ENCODE measurements at places on chromosomes 1 and 21.
A peak's percentile ranks its signal among the peaks of the same experiment; 100 is the strongest.

DNA sequence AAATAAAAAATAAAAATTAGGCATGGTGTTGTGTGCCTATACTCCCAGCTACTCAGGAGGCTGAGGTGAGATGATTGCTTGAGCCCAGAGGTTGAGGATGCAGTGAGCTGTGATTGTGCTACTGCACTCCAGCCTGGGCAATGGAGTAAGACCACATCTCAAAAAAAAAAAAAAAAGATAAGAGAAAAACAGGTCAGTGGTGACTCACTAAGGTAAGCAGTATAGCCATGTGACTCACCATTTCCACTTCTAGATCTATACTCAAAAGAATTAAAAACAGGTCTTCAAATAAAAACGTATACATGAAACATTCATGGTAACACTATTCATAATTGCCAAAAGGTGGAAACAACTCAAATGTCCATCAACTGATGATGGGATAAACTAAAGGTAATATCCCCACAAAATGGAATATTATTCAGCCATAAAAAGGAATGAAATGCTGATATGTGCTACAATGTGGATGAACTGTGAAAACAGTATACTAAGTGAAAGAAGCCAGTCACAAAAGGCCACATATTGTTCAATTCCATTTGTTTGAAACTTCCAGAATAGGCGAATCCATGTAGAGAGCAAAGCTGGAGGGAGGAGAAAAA lies 75.1 kb downstream of the ZNF281 start:
- DNase-seq = no peak

DNA sequence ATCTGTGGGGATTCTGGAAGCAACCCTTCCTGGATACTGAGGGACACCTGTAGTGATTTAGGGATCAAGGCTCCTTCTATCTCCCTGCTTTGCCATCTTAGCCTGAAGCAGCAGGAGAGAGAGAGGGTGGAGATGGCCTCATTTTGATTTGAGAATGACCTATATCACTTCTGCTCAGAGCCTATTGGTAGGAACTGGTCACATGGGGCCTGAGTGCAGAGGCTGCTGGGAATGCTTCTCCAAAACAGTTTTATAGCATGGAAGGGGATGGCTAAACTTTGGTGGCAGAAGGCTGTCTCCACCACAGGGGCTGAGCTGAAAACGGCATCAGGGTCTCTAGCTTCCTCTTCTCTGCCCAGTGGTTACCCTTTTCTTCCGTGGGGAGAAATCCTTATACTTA lies 105.8 kb downstream of the TBX19 start:
- DNase-seq = no peak

- DNase-seq = peak; percentile 22
Measured at GRCh38 chr1:166133276-166133841, 33.4 kb downstream of the FAM78B start.

DNA sequence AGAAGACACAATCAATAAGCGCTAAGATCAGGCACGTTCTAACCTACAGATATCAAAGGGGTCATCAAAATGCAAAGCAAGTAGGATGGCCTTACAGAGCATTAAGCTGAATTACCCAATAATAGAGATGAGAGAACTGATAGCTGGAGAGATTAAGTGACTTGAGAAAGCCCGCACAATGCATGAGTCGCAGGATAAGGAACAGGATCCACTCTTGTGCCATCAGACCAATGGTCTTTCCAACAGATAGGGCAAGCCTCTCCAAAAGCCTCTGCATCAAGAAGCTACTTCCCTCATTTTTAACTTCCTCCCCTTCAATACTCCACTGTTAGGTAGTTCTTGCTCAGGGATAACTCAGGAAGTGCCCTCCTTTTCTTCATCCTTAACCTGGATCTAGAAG lies 2.6 kb downstream of the CHML start:
- no peak for DNase-seq

DNA sequence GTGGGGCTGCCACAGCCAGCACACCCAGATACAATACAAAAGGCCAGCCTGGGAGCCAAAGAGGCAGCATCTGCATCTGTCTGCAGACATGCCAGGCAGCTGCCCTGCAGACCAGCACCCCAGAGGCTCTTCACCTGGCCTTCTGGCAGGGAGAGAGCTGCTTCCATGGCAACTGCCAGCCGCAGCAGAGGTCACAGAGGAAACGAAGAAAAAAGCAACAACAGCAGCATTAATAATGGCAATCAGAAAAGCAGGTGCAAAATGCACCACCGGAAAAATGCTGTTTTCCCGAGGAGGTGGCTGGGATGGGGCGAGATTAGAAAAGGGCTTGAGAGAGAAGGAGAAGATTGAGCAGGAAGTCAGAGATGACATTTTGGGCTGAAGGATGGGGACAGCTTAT lies 309.5 kb downstream of the PCP4 start:
- DNase-seq = no peak

DNA sequence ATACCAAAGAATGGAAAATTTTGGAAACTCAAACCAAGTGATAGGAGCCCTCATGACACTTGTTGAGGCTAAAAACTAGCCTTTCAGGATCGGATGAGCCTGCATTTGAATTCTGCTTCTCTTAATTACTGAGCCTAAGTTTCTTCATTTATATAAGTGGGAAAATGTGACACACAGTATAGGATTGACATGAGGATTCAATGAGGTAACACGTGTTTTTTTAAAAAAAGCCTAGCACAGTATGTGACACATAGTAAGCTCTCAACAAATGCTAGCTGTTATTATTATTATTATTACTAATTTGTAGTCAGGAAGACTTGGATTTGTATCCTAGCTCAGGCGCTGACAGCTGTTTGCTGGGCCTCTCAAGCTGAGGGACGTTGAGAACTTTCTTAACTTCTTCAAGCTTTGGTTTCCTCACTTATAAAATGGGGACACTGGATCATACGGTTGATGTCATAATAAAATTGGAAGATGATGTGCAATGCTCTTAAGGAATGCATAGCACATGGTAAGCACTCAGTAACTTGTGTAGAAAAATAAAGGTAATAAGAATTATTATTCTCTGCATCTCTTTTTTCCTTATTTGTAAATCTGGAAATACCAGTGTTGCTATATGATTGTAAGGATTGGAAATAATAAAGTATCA lies 55.4 kb upstream of the JUN start:
- no peak for DNase-seq

- no peak for DNase-seq
Measured at GRCh38 chr1:54875000-54875399, 12.0 kb downstream of the DHCR24 start.

DNA sequence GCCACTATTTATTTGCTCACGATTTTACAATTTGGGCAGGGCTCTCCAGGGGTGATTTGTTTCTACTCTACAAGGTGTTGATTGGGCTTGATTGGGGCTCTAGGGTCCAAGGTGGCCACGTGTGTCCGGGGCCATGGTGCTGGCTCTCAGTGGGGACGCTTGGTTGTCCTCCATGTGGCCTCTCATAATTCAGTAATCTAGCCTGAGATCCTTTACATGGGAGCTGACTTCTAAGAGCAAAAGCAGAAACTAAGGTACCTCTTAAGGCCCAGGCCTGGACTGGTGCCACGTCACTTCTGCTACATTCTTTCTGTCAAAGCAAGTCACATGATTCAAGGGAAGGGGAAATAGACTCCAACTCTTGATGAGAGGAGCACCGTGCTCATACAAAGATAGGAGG lies 8.1 kb upstream of the PSRC1 start:
- DNase-seq = no peak

DNA sequence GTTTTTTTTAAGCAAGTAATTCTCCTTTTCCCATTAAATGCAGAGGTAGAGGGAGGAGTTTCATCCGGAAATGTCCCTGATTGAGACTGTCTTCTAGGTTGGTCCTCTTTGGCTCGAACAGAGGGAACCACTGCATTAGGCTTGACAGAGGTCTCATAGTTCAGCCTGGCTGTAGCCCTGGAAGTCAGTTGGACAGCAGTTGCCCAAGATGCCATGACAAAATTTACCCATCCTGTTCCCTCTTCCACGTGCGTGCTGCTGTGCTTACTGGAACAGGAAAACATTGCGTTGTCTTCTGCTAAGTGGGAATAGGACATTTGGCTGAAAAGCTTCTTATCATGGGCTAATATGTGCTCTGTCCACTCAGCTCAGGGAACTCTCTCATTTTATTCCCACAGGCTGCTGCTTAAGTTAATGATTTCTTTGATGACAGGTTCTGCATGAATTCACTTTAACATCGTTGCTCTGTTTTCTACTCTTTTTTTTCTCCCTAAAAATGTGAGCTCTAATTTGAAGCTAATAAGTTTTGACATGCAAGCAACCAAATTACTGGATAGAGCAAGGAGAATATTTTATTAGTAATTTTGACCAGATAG lies 18.0 kb downstream of the KCNK1 start:
- DNase-seq = no peak

DNA sequence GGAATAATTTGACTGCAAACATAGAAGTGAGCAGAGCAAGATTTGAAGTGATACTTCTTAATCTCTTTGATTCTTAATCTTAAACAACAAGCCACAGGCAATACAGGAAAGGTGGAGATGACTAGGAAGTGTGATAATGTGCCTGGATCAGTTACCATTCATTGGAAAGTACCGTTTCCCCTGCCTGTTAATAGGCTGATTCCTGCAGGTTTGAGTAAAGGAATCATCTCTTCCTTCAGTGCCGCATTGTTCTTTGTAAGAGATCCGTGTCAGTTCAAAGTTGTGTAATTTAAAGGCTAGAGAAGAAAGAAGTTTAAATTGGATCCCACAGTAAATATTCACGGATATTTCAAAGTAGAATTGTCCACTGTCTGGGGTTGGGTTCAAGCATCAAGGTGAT lies 43.5 kb upstream of the BCL10 start:
- no peak for DNase-seq

GRCh38 chr1:218382261-218382660 lies 37.1 kb downstream of the TGFB2 start:
- DNase-seq = no peak

DNA sequence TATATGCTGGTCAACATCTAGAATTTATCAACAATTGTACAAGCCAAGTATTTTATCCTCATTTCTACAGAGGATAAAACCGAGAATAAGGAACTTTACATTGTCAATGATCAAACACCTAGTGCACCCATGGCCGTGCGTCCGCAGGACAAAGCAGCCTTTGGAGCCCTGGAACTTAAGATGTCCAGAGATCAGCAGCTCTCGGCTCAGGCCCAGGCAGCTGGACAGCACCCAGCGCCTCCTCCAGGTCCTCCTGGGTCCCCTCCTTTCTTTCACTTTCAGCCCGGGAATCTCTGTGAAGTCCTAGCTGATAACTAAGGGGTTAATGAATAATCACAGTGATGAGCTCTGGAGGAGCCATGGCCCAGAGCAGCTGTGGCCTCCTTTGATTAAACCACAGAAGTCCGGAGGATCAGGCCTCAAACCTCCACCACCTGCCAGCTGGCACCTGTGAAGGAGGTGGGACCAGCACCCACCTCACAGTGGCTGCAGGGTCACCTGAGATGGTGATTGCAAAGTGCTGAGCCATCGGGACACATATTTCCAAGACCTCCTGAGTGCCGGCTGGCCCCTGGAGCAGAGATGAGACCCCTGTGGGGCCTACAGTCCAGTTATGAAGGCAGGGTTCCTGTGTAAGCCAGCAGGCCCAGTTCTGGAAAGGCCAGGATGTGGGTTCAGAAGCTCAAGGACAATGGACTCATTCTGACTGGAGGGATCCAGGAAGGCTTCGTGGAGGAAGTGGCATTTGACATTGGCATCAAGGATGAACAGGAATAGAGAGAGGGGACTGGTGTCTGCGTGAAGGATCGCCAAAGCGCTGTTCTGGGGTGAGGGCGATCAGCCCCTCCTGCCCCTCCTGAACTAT lies 11.6 kb upstream of the SAMD11 start:
- DNase-seq = no peak

GRCh38 chr21:35940074-35940927 lies 120.0 kb downstream of the SETD4 start:
- peak; percentile 21 for DNase-seq

GRCh38 chr1:4022715-4023114 lies 122.6 kb upstream of the C1orf174 start:
- no peak for DNase-seq

GRCh38 chr1:207344221-207344620 lies 22.7 kb downstream of the CD55 start:
- DNase-seq = no peak

DNA sequence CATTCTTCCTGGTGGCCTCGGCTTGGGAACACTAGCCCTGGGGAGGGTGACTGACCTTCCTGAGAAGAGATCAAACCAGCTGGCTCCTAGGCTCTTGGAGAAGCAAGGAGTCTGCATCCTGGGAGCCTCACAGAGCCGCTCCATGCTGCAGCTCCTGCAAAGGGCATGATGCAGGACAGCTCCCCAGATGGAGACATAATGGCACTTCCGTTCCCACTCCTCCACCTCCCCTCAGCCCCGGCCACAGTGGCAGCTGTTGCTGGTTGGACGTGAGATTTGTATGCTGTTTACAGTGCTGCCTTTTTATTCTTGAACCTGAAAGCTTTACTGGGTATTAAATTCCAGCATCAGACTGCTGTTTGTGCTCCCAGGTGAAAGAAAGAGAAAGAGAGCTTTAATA lies 83.7 kb upstream of the CTTNBP2NL start:
- no peak for DNase-seq

DNA sequence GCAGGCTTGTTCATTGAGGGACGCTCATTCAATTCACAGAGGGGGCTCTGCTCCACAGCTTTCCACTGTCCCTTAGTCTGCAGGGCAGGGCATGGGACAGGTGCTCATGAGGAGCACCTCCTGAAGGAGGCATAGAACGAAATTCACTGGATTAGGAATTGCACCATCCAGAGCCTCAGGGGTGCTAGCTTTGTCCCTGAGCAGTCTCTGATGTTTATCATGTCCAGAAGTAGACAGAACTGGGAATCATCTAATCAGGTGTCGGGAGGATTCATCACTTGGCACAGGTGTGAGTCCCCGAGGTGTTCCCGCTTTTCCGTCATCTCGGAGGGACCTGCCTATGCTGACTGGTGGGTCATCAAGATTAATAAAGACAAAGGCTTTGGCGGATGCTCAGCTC lies 321.4 kb downstream of the AJAP1 start:
- DNase-seq = no peak

- DNase-seq = peak; percentile 42
Measured at GRCh38 chr1:70358921-70359564, 4.5 kb upstream of the ANKRD13C start.

GRCh38 chr1:25543425-25544242 lies at the start of gene LDLRAP1:
TSS of gene LDLRAP1 (plus strand) at chr1:25543606. CDS start at chr1:25543699, 93 bp downstream.
- peak; percentile 94 for DNase-seq

- DNase-seq = no peak
Measured at GRCh38 chr1:168626326-168626725, 49.9 kb downstream of the XCL1 start.

GRCh38 chr1:244755673-244756072 lies 79.8 kb upstream of the COX20 start:
- DNase-seq = no peak

DNA sequence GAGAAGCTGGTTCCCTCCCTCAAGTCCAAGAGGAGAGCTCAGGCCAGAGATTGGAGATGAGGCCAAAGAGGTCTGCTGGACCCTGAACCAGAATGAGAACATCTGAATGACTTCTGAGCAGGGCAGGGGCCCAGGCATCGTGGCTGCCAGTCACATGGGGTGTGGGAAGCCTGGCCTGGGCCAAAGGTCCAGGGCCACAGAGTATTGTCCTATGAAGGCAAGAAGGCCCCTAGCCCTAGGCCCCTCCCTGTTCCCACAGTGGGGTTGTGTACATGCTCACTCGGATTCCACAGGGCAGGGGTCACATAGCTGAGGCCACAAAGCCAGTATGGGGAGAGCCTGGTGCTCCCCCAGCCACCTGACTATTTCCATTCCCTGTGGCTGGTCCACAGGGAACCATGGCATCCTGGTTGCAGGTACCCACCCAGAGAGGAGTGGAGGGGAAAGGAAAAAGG lies 18.5 kb upstream of the SLC1A7 start:
- DNase-seq = no peak

Measured in GM10248 (cell line).